ENCODE measurements at places on chromosomes 12 and 14.
A peak's percentile ranks its signal among the peaks of the same experiment; 100 is the strongest.

GRCh38 chr12:115983226-115983798 is 294.2 kb downstream of the MED13L start:
- peak; percentile 31 for DNase-seq

GRCh38 chr12:124603100-124603541 is 35.7 kb upstream of the NCOR2 start:
- DNase-seq, result peak; percentile 37

GRCh38 chr14:74634481-74634880 is 22.4 kb upstream of the LTBP2 start:
- no peak for DNase-seq

GRCh38 chr12:71581206-71581605 is 82.4 kb downstream of the ZFC3H1 start:
- peak; percentile 14 for DNase-seq

DNA sequence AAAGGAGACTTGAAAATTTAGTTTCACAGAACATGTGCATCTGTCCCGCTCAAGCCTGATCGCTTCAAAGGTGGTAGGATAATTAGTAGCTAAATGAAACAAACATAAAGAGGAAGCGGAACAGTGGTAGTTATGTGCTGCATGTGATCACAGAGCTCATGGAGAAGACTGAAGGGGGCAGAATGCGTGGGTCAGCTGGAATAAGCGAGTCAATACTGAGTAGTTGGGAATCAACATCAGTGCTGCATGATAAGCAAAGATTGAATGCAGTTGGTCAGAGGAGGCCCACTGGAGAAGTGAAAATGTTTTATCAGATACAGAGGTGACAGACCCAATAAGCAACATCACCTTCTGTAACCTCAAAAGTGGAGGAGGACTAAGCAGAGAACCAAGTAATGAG is 95.1 kb upstream of the RFX4 start:
- DNase-seq, result no peak

DNA sequence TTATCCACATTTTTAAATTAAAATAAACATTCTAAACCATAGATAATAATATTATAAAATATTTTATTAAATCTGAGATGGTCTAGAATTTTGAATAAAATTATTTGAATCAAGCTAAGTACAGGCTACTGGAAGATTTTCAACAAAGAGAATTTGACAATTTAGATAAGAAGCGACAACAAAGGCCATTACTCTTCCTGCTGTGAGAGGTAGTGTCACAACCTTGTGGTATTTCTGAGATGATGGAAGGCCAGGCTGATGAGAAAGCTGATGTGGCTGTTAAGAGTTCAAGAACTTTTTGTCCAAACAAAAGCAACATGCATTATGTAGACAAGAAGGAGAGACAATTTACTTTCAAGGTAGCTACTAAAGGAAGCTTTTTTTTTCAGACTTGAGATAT is 43.7 kb upstream of the CNTN1 start:
- no peak for DNase-seq

DNA sequence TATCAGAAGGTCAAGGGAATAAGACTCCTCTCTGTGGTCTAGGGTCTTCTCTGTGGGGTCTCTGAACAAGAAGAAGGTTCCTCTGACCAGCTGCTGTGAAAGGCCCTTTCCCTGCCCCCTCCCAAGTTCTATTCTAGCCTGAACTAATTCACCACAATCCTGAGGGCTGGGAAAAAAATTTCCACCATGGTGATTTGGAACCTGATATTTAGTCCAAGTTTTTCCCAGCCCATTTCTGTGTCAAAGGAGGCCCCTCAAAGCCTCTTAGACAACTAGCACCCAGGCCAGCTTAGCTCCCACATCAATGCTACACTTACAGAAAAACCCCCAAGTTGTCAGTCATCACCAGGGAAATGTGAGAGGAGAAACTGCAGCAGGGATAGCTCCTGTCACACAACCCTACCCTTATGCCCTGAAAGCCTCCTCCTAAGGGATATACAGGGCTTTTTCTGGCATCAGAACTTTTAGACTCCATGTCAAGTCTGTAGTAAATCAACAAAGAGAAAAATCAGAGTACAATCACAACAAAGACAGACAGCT is 4.5 kb downstream of the FMNL3 start:
- no peak for DNase-seq

GRCh38 chr12:109687250-109687649 is 26.4 kb upstream of the FAM222A start:
- peak; percentile 57 for DNase-seq

DNA sequence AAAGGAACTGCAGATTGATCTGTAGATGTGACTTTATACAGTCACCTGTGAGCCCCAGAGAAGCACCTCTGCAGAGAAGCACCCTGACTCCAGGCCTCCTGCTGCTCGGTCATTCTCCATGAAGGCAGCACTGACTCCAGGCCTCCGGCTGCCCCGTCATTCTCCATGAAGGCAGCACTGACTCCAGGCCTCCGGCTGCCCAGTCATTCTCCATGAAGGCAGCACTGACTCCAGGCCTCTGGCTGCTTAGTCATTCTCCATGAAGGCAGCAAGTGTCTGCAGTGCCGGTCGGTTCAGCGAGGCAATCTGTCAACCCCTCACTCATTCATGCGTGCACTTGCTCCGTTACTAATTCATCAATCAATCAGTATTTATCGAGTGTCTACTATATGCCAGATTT is 160.3 kb downstream of the PIWIL1 start:
- DNase-seq, result no peak

GRCh38 chr12:128726886-128727285 is 96.9 kb downstream of the SLC15A4 start:
- DNase-seq, result no peak

- no peak for DNase-seq
These were observed 399.0 kb downstream of the NAV3 start for GRCh38 chr12:78229591-78230101.

DNA sequence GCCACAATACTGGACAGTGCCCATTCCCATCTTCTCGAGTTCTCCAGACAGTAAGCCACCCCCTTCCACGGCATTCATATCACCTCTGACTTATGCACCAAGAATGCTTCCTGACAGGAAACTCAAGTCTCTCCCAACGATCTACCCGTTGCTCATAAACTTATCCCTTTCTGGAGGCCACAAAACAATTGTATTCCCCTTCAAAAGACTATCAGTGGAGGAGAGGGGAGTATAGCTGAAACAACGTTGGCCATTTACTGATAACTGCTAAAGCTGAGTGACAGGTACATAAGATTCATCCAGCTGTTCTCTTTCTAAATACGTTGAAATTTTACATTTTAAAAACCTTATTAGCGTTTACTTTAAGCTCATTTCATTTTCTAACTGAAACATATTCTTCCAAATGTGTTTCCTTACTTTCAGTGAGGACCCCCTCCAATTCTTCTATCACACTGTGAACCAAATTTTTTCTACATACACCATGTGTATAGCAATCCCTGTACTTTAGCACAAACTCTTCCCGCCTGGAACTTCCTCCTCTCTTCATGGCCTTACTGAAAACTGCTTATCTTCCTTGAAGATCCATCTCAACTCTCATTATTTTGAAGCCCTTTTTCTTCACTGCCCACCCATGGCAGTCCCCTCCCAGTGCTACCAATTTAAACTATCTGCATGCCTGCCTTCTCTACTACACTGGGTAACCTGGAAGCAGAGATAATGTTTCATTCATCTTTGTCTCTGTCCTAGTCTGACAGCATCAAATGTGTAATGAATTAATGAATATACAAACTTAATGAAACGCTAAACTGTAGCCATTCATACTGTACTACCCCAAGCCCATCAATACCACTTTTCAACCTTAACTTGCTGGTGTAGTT is 28.8 kb downstream of the ATXN2 start:
- DNase-seq, result no peak

- peak; percentile 29 for DNase-seq
These were observed 162.7 kb downstream of the BMP4 start for GRCh38 chr14:53793790-53794505.

DNA sequence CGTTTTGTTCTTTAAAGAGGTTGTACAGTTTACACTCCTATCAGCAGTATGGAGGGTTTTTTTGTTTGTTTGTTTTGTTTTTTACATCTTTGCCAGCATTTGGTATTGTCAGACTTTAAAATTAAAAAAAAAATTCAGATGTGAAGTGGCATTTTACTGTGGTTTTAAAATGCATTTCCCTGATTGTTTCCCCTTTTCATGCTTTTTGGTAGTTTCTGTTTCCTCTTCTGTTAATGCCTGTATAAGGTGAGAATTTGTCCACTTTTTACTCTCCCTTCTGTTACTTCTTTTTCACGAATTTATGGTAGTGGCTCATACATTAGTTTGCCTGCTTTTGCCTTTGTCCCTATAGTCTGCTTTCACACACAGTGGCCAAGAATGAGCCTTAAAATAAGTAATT is 36.6 kb downstream of the MNAT1 start:
- DNase-seq, result no peak

DNA sequence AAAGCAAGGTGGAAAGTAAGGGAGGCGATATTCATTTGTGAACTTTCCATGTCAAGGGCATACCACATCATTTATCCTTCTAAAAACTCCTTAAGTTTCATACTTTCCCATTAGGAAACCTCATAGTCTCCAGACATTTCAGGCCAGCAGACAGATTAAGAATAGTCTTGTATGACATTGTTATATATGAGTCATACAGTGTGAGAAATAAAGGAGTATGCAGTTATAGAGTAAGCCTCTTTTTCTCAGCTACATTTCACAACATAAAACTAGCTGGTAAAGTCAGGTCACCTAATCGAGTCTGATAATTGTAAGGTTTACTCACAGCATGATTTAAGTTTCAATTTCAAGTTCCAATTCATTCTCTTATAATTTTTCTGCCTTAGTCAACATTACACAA is 164.3 kb downstream of the GRIP1 start:
- no peak for DNase-seq

- no peak for DNase-seq
These were observed 34.5 kb downstream of the EFCAB11 start for GRCh38 chr14:89920056-89920455.

DNA sequence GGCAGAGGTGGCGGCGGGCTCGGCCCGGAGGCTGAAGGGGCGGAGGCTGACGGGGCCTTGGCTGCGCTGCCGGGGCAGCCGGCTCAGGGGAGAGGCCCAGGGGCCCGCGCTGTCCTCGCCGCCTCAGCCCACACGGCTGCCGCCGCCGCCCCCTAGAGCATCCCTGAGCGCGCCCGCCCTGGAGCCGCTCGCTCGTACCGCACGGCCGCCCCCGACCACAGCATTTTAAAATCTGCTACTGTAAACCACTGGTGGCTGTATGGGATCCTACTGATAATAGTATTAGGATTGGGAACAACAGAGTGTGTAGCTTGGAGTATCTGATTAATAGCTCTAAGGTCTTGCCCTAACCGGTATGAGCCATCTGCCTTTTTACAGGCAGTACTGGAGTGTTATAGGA is 22.2 kb upstream of the EDDM3A start:
- DNase-seq, result no peak

- DNase-seq, result no peak
These were observed 526.1 kb upstream of the FLRT2 start for GRCh38 chr14:85003805-85004204.

GRCh38 chr14:73237786-73238423 is 599 bp downstream of the PAPLN start:
- DNase-seq, result no peak

- DNase-seq, result no peak
These were observed 71.1 kb downstream of the PPP1R36 start for GRCh38 chr14:64620910-64621309.

DNA sequence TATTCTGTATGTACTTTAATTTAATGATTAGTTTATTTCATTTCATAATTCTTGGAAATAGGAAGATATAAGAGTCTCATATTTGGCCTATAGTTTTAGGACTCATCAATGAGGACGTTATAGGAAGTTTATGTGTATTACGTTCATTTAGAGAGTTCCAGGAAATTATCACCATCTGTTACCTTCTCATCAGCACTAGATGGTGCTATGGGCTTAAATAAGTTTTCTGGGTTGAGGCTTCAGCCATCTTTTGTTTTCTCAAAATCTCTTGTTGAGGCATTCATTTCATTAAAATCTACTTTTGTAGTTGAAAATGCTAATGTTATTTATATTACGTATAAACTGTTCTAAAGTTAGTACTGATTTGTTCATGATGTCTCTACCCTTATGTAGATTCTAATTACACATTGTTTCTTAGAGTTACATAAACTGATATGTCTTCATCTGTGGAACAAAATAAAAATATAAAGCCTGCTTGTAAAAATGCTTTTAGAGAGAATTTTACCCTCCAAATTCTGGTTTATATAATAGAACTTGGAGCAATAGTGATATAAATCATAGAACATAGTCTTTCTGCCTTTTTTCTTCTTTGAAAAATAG is 89.2 kb downstream of the CFAP54 start:
- DNase-seq, result no peak

GRCh38 chr12:77847060-77847541 is 16.4 kb downstream of the NAV3 start:
- no peak for DNase-seq

DNA sequence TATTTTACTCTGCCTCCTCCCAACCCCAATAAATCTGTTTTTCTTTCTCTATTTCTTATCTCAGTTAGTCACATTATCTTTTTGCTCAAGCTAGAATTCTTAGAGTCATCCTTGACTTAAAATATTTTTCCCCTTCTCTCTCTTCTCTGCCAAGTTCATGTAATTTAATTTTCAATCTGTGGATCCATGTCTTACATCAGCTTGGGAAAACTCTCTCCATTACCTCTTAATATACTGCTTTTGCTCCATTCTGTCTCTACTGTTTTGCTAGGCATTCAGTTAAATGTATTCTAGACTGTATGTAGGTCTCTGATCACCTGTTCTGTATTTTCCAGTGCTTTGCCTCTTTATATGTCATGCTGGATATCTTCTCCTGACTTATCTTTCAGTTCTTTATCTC is 51.0 kb upstream of the NR1H4 start:
- DNase-seq, result no peak

- no peak for DNase-seq
These were observed 5.1 kb downstream of the CTDSP2 start for GRCh38 chr12:57841445-57841844.

GRCh38 chr14:32827514-32827913 is 111.2 kb upstream of the NPAS3 start:
- DNase-seq, result no peak

GRCh38 chr14:61145903-61146481 is 135.1 kb downstream of the TMEM30B start:
- no peak for DNase-seq

DNA sequence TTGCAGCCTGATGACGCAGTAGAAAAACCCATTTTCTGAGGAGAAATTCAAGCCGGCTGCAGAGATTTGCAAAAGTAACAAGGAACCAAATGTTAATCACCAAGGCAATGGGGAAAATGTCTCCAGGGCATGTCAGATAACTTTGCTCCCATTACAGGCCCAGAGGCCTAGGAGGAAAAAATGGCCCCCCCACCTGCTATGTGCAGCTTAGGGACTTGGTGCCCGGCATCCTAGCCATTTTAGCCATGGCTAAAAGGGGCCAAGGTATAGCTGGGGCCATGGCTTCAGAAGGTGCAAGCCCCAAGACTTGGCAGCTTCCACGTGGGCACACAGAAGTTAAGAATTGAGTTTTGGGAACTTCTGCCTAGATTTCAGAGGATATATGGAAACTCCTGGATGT is 351.9 kb downstream of the RGS6 start:
- no peak for DNase-seq

- no peak for DNase-seq
These were observed 47.1 kb upstream of the ATXN7L3B start for GRCh38 chr12:74490390-74491064.

- DNase-seq, result no peak
These were observed 86.8 kb upstream of the ADAMTS20 start for GRCh38 chr12:43638806-43639205.
